T follicular helper cell (primary cell): ENCODE measurements at places on chromosomes 7 and 10.

- DNase-seq, result no peak
Observed at GRCh38 chr7:47488201-47488968, 93.5 kb downstream of the TNS3 start.

GRCh38 chr7:27640884-27641574, 21.7 kb downstream of the HIBADH start:
- DNase-seq, result no peak

DNA sequence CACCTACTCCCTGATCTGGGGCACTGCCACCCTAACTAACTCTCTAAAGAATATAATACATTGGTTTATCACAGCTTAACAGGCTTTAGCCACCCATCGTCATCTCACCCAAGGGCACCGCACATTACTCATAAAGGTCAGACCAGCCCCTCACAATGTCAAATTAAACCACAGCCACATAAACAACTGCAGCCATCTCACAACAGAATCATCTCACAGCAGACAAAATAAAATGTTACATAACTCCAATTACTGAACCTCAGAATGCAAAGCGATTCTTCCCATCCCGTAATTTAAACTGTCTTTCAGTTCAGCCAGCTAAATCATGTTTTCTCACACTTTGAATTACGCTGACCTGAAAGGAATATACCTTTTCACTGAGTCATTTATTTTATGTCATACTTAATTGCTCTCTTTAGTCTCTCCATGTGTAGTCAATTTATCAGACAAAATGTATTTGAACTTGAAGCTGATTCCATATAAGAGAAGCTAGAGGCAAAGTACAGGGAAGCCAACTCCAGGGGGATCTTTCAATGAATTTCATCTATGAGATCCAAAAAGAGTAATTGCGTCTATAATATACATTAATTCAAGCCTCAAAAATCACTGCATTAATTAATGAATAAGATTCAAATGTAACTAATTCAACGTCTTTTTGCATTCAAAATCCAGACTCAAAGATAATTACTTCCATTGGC, 96.9 kb upstream of the NEBL start:
- DNase-seq, result no peak

DNA sequence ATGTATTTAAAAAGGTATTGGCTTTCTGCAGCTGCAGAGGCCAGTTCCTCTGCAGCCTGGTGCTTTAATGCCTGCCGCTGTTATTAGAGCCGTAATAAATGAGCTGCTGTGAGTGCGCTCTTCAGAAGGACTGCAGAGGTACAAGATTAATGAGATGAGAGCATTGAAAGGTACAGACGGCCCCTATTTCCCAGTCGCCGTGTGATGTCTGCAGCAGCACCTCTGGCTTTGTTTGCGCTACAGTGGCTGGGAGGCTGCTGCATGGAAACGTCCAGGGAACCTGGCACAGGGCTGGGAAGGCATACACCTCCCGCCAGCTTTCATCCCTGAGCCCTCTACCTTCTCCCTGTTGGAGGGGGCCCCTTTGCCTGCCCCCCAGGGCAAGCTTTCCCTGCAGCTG, 383.8 kb upstream of the ZMIZ1 start:
- DNase-seq, result no peak

DNA sequence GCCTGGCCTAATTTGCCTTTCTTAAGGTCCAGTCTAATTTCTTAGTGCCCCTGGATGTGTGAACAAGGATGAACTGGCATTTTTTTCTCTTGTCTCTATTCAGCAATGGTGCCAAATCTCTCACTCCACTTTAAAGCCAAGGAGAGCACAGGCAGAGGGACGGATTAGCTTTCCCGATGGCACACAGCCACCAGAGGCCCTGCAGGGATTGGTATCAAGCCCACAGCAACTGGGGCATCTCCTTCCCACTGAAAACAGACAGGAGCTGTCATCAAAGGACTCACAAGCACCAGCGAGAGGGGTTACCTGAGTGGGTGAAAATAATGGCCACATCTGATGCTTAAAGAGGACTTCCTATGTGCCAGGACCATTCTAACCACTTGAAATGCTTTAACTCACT, 83.1 kb downstream of the ITIH5 start:
- no peak for DNase-seq

DNA sequence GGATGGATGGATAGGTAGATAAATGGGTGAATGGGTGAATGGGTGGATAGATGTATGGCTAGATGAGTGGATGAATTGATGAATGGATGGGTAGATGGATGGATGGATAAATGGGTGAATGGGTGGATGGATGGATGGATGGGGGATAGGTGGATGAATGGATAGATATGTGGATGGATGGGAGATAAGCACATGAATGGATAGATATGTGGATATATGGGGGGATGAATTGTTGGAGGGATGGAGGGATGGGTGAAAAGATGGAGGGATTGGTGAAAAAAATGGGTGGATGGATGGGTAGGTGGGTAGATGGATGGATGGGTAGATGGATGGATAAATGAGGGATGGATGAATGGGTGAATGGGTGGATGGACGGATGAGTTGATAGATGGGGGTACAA, 196.4 kb downstream of the FRMD4A start:
- DNase-seq, result no peak

GRCh38 chr7:101109368-101109767, 17.5 kb upstream of the SERPINE1 start:
- DNase-seq, result no peak

DNA sequence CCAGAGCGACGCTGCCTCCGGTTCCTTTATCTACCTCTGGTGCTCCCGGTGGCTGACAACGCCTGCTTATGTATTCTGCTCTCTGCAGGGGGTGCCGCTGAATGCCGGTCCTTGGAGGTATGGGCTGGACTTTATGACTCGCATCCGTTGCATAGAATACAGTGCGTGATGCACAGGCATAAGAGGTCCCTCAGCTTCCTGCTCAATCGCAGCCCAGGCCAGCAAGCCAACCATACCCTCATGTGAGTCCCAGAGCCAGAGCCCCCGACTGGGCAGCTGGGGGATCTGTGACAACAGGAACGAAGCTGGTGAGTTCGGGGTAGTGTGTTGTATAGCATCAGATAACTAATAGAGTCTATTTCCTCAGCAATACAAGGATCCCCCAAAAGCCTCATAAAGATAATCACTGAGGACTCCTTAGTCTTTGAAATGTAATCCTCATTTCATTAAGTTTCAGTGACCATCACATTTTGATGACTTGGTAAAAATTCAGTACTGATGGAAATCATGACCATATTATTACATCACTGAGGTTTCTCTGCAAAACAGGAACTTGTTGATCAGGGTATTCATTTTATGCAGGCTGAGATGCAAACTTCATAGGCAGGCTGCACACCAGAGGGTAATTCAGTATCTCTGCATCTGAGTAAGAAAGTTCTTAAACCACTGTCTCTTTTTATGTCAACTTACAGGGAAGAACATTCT, 607.8 kb downstream of the PTPRN2 start:
- no peak for DNase-seq

DNA sequence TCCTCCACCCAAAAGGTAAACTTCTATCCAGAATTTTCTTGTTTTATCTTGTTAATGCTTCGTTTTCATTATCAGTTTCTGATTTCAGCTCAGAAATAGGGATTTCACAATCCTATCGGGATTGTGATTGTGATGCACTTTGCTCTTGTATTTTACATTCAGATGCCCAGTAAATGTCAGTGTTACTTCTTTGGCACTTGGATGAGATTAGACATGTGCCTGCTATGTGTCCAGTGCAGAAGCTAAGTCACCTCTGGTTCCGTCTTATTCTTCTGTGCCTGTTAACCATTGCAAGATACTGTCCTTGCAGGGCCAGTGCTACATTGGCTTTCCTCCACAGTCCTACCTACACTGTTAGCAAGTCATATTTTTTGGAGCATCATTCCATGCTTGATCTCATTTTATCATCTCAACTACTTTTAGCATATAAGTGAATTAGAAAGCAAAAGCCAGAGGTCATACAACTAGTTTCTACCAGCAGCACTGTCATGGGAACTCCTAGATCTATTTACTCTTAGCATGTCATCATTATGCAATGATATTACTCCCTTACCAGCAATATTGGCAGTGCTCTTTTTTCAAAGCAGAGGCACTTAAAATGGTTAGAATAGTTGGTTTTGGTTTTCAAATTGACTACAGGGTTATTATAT, 26.7 kb downstream of the ZNF277 start:
- DNase-seq, result no peak

- DNase-seq, result no peak
Observed at GRCh38 chr10:14328881-14329672, 1.6 kb downstream of the FRMD4A start.

DNA sequence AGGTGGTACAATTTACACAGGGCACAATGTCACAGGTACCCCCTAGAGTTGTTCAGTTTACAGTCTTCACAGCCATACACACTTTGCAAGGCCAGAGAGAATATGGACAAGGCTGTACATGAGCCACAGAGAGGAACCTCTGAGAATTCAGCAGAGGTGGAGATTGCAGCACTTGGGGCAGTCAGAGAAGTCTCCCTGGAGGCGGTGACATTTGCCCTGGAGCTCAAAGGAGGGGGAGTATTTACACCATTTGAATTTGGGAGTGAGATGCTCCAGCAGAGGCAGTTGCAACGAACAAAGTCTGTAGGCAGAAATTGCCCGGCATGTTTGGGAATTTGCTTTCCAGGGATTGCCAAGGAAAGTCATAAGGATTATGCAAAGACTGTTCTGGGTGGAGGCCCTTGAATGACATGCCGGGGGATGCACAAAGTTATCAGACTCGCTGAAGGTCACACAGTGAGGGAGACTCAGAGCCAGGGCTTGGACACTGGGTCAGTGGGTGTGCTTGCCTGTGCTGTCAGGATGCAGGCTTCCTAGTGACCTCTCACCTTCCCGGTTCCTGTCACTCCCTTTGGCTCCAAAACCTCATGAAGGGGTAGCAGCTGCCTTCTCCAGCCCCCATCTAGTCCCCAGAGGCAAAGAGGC, 160.7 kb upstream of the PCBD1 start:
- no peak for DNase-seq

DNA sequence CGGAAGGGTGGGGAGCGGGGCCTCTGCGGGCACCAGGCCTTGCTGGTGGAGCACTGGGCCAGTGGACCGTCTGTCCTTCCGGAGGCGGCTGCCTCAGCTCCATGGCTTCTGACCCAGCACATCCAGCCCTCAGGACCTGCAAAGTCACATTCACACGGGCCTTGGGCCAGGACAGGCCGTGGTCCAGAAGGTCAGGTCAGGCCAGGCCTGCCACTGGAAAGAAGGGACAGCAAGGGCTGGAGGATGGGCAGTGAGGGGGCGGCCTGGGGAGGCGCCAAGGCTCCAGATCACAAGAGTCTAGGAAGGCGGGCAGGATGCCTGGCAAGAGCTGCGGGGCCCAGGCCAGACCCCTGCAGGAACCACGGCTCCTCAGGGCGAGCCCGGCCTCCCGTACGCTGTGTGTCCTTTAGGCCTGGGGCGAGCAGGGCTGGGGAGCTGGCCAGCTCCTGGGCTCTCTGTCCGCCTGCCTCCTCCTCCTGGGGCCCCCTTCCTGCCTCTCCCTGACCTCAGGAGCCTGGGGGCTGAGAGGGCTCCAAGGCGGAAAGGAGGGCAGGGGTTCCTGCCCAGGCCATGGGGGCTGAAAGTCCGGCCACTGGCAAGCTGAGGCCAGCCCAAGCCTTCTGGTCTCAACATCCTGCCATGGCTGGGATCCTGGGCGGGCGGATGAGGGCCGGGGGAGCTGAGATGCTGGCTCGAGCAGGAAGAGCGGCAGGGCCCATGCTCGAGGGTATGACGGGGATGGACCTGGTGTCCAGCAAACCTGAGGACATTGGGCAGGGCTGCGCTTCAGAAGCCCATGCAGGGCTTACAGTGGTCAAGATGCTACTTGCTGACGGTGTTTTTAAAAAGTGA, 225.8 kb downstream of the ELFN1 start:
- DNase-seq, result no peak

GRCh38 chr7:108634036-108634435, 64.4 kb downstream of the DNAJB9 start:
- DNase-seq, result no peak

DNA sequence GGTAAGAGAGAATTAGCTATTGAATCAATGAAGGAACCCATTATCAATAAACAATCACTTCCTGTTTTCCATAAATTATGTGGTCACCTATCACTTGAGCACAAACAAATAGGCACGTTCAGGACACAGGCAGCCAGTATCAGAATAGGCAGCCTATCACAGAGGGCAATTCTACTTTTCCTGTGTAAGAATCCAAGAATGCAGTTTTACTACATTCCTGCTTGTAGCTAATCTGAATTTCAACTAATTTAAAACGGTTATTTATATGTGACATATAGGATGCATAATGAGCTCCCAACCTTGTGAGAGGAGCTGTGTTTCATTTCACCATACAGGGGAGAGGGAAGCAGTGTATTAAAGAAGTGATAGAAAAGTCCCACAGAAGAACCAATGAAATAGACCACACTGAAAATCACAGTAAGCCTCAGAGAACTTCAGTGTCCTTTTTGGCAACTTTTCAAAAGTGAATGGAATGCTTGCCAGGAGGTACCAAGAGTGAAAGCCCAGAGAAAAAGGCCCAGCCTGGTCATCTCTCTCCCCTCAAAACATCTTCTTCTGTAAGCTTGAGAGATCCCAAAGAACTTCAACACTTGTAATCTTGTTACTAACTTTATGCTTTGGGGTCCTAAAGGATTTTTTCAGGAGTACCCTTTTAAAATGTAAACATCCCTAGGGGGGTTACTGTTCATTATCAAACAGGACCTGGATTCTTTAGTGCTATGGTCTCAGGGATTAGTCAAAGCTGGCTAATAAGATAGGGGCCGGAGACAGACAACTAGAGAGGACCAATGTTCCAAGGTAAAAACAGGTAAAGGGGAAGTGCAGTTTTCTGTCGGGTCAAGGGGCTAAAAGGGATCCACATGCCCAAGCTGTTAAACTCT, 1.3 kb downstream of the IMMP2L start:
- no peak for DNase-seq

GRCh38 chr10:77172086-77172485, 465.5 kb downstream of the KCNMA1 start:
- no peak for DNase-seq

- DNase-seq, result peak; percentile 73
Observed at GRCh38 chr10:91162495-91163268, 57.8 kb upstream of the PCGF5 start.

GRCh38 chr10:77842652-77843212, 83.8 kb downstream of the DLG5 start:
- no peak for DNase-seq

GRCh38 chr7:36202398-36202797, 49.3 kb downstream of the EEPD1 start:
- no peak for DNase-seq

GRCh38 chr7:156039971-156040677, 227.9 kb upstream of the SHH start:
- no peak for DNase-seq

DNA sequence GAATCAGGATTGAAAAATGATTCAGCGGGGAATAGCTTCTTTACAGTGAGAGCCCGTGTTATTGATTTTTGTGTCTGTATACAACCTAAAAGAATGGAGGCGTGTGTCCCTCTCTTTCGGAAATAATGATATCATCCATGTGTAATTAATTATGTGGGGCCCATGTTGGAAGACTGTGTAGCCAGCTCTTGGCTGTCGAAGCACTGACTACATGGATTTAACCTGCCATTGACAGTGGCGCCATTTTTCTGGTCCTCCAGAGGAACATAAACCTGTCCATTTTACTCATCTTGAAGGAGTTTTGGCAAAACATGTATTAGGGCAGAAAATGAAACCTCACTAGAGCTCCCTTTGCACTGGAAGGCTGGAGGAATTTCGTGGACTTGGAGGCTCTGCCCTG, 119.6 kb downstream of the ITIH5 start:
- DNase-seq, result no peak
